ENCODE measurements at places on chromosomes 7 and 10. TPM values are rescaled to one million over a fixed set of nuclear protein-coding genes. Genes with fewer than 3 reads are reported as not detected.

DNA sequence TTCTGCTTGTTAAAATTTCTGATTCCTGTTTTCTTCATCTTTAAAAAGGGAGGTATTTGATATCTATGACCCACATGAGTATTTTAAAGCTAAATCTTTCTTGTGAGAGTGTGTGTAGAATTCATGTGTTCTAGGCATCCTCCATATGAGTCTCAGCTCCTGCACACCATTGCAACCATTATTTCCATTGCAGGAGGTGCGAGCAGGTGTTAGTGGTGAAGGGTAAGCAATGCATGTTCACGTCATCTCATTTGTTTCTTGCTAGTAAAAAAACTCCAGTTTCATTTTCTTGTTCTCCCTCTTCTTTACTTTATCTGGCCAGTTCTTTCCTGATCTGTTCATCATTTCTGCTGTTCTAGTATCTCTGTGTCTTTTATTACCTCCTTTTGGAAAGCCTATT, 100.5 kb downstream of the ADRA2A start:
- no peak for DNase-seq

STEAP1 gene
- total RNA-seq: 0.51 TPM

DNA sequence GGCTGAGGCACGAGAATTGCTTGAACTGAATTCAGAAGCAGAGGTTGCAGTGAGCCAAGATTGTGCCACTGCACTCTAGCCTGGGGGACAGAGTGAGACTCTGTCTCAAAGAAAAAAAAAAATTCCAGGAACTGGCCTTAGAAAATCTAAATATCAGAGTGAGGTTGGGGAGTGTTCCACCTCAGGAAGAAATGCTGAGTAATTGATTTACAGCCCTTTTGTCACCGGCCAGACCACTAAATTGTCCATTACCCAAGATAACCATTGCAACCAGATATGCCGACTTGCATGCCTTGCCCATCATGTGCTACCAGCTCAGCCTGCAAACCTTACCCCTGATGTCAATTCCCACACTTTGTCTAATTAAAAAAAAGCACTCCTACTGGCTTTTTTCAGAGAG, 42.4 kb downstream of the CRCP start:
- no peak for DNase-seq

GRCh38 chr10:71589617-71590551, 129.7 kb downstream of the C10orf105 start:
- no peak for DNase-seq

RTKN2 gene
- total RNA-seq: not detected

CADPS2 gene
- 5.7 TPM for total RNA-seq

KIFBP gene
- total RNA-seq: 49.9 TPM

GRCh38 chr7:104137971-104138370, 69.8 kb downstream of the ORC5 start:
- DNase-seq: no peak

GRCh38 chr7:40784176-40784575, 649.4 kb downstream of the SUGCT start:
- no peak for DNase-seq

- DNase-seq: no peak
Observed at GRCh38 chr7:5418285-5418582, 5.4 kb downstream of the TNRC18 start.

- no peak for DNase-seq
Observed at GRCh38 chr10:126500866-126501265, 112.6 kb upstream of the ADAM12 start.

- DNase-seq: no peak
Observed at GRCh38 chr7:137235434-137235833, 108.1 kb downstream of the PTN start.

GRCh38 chr7:139494835-139495579, 11.5 kb upstream of the KLRG2 start:
- no peak for DNase-seq

- no peak for DNase-seq
Observed at GRCh38 chr10:121526801-121527221, 71.4 kb downstream of the FGFR2 start.

DNA sequence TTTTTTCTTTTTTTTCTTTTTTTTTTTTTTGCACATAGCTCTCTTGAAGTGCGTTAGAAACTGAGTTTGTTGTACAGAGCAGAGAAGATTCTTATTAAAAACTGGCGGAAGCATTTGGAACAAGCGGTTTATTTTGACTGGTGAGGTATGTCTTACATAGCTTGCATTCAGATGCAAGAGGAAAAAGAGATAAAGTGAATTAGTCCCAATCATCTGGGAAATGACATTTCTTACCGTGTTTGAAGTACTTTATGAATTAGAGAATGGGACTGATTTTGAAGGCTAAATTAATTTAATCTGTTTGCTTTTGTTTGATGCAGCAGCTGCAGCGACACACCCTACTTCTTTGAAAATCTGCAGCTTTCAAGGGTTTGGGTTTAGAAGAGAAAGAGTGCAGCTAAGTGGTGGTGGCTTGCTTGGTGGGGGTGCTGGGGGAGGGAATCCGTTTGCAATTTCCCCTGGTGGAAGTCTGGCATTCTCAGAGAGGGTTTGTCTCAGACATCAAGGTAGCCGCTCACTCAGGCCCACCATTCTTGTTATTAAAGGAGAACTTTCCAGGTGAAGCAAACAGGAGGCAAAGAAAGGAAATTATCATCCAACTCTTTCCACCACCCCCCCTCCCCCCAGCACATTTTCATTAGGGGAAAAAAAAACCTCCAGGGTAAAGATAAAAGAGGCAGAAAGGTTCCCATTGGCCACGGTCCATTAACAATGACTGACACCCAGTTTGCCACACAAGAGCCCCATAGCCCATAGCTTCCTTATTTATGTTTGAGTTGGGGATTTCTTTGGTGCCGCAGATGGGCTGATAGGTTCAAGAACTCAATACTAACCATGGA, 231.7 kb downstream of the SKIDA1 start:
- DNase-seq: no peak

MBL2 gene
- total RNA-seq: not detected

- DNase-seq: no peak
Observed at GRCh38 chr10:63414481-63415260, 51.1 kb downstream of the JMJD1C start.

BZW2 gene
- 347 TPM for total RNA-seq

- no peak for DNase-seq
Observed at GRCh38 chr10:78765726-78766335, 302.9 kb upstream of the ZMIZ1 start.

GRCh38 chr7:26156451-26157420, 4.7 kb downstream of the NFE2L3 start:
- no peak for DNase-seq

MYO3A gene
- not detected for total RNA-seq

GRCh38 chr10:75733135-75733890, 301.9 kb downstream of the LRMDA start:
- no peak for DNase-seq

GRCh38 chr7:111238886-111239285, 148.0 kb downstream of the LRRN3 start:
- DNase-seq: no peak

DNA sequence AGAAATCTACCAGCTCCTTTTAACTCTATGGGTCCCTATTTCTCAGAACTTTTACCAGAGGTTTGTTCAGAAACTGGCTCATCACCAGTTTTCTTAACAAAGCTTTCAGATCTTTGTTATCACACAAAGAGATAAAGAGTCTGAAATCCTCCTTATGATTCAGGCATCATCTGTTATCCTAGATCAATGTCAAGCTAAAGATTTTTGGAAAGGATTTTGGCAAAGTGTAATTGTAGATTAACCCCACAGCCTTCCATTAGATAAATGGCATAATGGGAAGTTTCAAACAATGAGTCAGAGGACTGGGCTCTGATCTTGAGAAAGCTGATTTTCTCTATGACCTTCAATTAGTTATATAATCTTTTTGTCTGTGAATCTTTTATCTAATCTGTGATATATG, 192.2 kb downstream of the NXPH1 start:
- DNase-seq: no peak

- DNase-seq: no peak
Observed at GRCh38 chr10:43892062-43892770, 243.5 kb upstream of the ZNF32 start.

DNA sequence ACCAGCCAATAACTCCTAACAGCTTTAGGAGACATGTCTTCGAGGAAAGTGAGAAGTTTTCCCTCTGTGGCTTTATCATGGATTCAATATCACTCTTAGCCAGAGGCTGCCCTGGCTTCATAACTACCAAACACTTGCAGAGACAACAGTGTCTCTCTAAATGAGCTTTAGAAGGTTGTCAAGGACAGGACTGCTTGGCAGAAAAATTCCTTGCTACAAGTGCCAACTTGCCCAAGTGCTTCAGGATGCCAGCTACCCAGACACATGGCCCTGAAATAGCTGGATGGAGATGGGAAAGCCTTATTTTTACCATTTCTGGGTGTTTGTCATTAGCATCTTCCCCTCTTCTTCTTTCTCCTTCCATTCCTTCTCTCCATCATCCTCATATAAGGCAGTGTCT, 137.1 kb upstream of the MDFIC start:
- DNase-seq: no peak

MASTL gene
- 1.9 TPM for total RNA-seq

NME8 gene
- not detected for total RNA-seq

GRCh38 chr10:112634096-112634830, 187.2 kb downstream of the VTI1A start:
- no peak for DNase-seq

APBB1IP gene
- total RNA-seq: 5.3 TPM

- no peak for DNase-seq
Observed at GRCh38 chr7:140604760-140605159, 35.9 kb downstream of the DENND2A start.

CALN1 gene
- not detected for total RNA-seq

DNA sequence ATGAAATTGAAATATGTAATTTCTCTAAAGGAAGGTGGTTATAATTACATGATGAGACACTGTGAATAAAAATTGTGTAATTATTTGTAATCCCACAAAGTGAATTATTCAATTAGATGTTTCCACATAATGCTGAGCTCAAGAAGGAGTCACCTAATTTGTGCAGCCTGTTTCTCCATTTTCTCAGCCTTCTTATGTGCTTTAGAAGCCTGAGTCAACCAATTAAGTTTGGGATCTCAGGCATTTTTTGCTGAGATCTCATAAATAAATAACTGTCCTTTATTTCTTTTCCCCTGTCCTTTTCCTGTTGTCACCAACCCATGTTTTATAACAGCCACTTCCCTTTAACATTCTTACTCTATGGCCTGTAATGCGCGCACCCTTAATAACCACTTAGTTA, 506.5 kb upstream of the SEMA3D start:
- DNase-seq: no peak

All from heart right ventricle (tissue), 16 donors.